Stimulated activated CD4-positive, alpha-beta T cell treated with anti-CD3 and anti-CD28 coated beads, Interleukin-2, amount 100 ng/mL, for 24 hours (primary cell): ENCODE measurements at places on chromosomes 1 and 21.

DNA sequence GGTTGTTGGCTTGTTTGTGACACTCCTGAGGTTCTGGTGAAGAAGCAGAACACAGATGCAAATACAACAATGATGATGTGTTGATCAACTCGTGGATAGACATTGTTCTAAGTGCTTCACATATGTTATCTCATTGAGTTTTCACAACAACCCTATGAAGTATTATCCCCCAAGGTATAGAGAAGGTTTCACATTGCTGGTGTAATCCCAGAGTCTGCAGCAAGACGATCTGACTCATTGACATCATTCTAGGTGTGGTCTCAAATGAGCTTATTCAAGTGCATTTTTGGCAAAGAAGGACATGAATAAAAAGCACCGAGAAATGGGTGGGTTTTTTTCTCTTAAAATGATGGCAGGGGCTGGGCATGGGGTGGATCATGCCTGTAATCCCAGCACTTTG lies 64.1 kb upstream of the SCAF4 start:
- no peak for DNase-seq

DNA sequence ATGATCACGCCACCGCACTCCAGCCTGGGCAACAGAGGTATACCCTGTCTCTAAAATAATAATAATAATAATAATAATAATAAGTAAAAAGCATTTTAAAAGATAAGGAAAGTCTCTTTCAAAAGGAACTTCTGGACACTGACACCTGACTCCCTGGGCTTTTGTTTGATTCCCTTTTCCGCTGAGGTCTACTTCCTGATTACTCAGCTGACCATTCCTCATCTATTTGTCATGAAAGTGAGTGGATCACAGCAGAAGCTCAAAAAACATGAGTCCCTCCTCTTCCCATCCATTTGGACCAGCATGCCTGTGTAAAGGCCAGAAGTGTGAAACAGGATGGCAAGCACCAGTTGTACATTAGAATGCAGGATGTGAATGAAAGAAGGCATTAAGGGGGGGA lies 61.1 kb upstream of the FBXO28 start:
- no peak for DNase-seq

DNA sequence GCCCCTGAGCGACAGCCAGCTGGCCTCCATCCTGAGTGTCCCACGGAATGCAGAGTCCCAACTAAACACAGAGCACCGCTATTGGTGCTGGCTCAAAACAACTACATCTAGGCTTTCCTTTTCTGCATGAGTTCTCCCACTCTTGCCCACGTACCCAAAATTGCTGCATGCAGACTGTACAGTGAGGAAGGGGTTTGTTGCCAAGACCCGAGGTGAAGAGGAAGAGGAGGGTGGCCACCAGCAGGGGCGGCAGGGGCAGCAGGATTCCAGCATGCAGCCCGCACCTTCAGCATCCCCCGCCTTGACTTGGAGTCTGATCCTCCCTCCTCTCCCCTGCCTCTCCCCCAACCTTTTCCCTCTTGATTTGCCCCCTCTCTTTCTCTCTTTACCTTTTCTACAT lies 8.0 kb downstream of the S100A9 start:
- DNase-seq: no peak

DNA sequence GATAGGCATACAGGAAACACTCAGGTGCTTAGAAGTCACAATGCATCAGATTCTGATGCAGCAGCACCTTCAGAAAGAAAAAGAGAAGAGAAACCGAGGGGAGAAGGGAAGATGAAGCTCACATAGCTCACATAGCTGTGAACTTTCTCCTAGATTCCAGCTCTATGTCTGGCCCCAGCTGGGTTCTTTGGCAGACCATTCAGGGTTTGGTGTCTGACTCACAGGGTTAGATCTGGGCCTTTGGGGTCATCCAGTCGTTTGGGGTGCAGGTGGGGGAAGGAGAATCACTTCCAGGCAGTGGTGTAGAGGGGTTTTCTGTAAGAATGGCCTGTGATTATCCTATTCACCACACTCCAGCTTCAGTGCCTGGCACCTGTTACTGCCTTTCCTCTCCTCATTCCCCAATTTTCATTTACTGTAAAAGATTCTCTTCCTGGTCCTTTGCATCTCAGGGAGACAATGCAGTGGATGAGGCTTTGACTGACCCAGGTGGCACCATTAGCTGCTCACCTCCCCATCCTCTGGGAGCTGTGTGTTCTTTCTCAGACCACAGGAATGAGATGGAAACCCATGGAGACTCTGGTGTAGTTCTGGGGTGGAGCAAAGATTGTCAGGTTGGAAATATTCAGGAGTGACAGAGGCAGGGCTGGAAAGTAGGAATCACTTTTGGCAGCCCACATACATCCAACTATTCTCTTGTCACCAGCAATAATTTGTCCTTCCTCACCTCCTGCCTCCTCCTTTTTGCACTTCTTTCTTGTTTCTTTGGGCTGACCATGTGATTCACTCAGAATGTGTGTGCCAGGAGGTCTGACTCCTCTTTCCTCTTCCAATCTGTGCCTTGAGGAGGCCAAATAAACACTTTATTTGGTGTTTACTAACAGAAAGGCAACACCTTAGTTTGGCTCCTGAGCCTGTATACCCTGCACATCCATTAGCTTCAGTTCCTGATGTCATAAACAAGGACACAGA lies 103.3 kb downstream of the PAPPA2 start:
- no peak for DNase-seq

- DNase-seq: no peak
Measured at GRCh38 chr1:182575540-182576149, 13.4 kb downstream of the RNASEL start.

GRCh38 chr1:206521127-206521526 lies 13.8 kb downstream of the RASSF5 start:
- no peak for DNase-seq

- no peak for DNase-seq
Measured at GRCh38 chr1:112395256-112395820, 676 bp upstream of the CTTNBP2NL start.

- DNase-seq: no peak
Measured at GRCh38 chr1:64857347-64857746, 109.0 kb downstream of the JAK1 start.

DNA sequence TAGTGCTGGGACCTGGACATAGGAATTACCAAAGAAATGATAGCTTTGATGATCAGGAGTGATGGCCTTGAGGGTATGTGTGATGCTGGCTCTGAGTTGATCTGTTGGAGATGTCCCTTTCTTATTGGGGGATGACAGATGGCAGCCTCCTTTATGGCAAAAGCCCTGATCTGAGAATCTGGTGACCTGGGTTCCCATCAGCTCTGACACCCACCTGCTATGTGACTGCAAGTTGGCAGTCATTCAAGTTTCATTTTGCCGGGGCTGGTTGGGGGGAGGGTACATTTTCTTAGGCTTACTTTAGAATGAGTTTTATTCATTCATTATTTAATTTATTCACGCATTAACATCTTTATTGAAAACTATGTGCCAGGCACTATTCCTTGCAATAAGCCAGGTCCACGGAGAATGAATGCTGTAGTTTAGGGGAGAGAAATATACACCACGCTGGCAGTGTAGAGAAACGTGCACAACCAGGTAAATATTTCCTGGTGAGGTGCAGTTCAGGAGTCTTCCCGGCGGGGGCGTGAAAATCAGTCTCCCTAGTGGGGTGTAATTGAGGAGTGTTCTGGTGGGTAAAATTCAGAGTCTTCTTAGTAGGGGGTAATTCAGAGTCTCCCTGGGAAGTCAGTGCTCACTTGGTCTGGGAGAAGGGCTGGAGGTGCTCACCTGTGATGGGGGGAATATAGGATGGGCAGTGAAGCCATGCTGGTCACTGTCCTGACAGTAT lies 401.3 kb downstream of the CAMTA1 start:
- DNase-seq: no peak

GRCh38 chr1:57277681-57278080 lies 146.2 kb downstream of the DAB1 start:
- no peak for DNase-seq

DNA sequence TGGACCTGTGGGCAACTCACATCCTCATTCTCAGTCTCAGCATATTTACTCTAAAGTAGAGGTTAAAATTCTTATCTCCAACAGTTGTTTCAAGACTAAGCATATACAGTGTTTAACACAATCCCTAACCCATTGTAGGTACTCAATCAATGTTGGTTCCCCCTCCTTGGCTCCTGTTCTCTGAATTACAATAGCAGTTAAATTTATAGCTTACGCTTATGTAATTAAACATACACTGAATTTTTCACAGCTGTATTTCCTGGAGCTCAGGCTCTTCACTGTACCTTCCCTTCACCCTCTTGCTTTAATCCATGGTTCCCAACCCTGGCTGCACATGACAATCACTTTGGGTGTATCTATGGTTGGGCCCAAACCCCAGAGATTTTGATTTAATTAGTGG lies 89.4 kb downstream of the LPAR3 start:
- DNase-seq: no peak

- no peak for DNase-seq
Measured at GRCh38 chr1:27033043-27033746, 20.5 kb upstream of the TENT5B start.

DNA sequence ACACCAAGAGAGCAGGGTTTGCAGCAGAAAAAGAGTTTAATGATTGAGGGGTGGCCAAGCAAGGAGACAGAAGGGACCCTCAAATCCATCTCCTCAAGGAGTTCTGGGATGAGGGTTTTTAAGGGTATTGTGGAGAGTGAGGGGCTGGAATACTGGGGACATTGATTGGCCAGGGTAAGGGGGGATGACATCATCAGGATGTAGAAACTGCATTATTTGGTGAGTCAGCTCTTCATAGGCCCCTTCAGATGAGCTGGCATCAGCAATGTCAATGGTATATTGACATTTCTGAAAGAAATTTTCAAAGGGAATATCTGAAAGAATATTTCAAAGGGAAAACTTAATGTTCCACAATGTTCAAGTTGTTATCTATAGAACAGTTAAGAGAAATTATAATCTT lies 168.1 kb upstream of the SNX7 start:
- no peak for DNase-seq

GRCh38 chr1:76690766-76691165 lies 176.5 kb upstream of the ST6GALNAC5 start:
- no peak for DNase-seq

DNA sequence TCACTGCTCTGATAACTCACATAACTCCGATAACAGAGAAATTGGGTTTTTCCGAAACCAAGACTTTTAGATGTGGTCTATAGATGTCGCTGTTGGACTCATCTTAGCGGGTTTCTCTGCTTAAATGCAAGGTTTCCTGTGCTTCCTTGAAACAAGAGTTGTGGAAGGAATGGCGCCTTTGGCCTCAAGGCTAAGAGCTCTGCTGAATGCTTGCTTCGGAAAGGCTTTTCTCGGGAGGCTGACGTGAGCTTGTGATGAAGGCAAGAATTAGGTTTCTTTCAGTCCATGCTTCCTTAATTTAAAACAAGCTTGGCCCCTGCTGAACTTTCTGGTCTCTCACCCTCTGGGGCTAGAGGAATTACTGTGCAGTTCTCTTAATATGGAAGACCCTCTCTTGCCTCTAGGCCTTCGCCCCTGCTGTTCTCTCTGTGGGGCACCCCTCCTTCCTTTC lies 113.5 kb downstream of the MAP3K21 start:
- no peak for DNase-seq

DNA sequence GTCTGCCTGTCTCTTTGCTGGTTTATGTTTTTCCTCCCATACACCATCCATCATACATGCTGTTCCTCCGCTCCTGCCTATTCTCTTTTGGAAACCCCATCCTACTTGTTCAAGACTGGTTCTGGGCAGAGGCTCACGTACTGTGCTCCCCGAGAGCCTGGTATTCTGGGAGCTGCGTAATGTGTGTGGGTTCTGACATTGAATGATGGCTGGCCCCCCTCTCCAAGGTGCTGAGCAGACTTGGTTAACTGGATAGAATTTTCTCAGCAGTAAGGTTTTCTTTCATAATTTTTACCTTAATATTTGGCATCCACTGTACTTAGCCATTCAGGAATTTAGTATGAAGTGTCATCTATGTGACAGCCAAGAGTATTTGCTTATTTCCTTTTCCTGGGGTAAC lies 26.6 kb downstream of the COQ8A start:
- DNase-seq: no peak

DNA sequence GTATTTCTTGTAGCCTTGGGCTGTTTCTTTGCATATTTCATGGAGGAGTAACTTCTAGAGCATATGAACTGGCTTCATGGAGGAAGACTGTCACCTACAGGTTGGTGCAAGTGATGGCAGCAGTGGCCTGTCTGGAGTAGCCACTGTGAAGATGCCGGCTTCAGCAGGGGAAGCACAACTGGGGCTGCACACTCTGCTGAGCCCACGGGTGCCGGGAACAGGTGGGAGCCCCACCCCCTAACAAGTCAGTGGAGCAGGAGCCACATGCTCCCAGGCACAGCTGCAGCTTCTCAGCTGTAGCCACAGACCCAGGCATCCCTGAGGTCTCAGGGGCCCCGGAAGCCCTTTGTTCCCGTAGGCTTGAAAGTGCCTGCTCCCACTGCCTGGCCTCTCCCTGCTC lies 43.2 kb upstream of the C1orf185 start:
- DNase-seq: no peak

GRCh38 chr1:10694274-10694632 lies 102.2 kb downstream of the CASZ1 start:
- DNase-seq: no peak

DNA sequence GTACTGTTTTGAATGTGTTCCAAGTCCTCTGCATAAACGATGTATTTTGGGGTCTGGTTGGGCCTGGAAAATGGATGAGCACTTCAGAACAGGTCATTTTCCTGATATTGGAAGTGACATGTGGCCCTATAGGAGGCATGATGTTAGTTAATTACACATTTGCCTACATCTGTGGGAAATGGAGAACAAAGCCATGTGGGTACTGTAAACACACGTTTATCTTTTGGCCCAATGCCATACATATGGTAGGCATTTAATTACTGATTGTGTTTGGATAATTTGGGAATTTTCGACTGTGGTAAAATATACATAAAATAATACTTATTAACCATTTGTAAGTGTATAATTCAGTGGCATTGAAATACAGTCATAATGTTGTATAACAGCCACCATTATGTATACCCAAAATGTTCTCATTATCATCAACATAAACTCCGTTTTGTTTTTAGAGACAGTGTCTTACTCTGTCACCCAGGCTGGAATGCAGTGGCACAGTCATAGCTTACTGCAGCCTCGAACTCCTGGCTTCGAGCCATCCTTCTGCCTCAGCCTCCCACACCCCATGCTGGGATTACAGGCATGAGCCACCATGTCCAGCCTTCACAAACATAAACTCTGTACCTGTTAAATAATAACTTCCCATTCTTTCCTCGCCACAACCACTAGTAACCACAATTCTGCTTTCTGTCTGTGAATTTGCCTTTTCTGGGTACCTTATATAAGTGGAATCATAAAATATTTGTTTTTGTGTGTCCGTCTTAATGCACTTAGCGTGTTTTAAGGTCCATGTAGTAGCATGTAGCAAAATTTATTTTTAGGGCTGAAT lies 11.9 kb upstream of the RNPEP start:
- DNase-seq: no peak

DNA sequence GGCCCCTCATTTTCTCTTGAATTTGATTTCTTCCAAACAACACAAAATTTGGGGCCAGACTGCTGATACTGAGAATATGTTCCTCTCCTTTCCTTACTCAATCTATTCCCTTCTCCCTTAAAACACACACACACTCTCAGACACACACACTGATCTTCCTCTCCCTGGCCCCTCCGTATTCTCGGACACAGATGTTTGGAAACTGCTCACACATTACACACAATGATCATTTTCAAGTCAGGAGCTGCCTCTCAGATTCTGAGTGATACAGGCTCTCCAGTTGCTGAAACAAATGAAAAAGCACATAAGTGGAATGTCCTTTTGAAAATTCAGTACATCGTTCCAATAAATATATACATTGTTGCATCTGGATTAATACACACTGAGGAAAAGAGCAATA lies 161.3 kb downstream of the CLEC20A start:
- DNase-seq: no peak
